Right forelimb (tissue), 1 donor: ENCODE measurements at places on chromosomes 7 and 10.
A peak's percentile ranks its signal among the peaks of the same experiment; 100 is the strongest.

GRCh38 chr10:72087392-72087968, 871 bp downstream of the SPOCK2 start:
- DNase-seq: no peak

GRCh38 chr7:2373124-2373556, 18.5 kb downstream of the EIF3B start:
- no peak for DNase-seq

GRCh38 chr7:70336536-70336935, 738.3 kb downstream of the AUTS2 start:
- no peak for DNase-seq

DNA sequence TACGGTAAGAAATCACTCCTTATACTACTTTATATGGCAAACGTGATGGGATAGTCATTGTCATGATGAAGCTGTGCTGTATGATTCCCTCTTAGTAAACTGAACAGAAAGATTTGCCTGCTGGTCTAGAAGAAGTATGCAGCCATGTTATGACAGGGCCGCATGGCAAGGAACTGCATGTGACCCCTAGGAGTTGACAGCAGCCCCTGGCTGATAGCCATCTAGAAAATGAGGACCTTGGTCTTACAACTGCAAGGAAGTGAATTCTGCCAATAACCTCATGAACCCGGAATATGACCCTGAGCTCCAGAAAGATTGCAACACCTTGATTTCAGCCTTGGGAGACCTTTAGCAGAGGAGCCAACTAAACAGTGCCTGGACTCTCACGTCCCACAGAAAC, 193.3 kb downstream of the SEMA3E start:
- DNase-seq: no peak

- no peak for DNase-seq
Observed at GRCh38 chr10:52027055-52027705, 286.9 kb upstream of the DKK1 start.

DNA sequence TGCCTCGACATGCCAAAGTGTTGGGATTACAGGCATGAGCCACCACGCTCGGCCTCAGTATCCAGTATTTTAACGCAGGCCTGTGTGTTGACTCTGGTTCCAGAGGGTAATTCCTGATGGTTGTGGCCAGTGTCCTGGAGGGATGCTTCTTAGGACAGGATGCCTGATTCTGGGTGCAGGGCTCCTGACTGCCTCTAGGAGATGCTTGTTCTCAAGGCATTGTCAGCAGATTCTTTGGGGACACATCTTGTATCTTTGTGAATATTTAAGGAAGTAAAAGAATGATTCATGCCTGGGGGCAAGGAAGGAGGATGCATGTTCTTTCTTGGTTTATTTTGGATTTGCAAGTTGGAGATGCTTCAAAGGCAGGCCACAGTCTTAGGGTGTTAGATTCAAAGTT, 2.2 kb downstream of the ZDHHC4 start:
- DNase-seq: no peak

- DNase-seq: peak; percentile 94
Observed at GRCh38 chr10:97713339-97713825, at the start of gene MARVELD1. MARVELD1 (plus strand) TSS chr10:97713730; CDS start chr10:97713877, 147 bp downstream.

DNA sequence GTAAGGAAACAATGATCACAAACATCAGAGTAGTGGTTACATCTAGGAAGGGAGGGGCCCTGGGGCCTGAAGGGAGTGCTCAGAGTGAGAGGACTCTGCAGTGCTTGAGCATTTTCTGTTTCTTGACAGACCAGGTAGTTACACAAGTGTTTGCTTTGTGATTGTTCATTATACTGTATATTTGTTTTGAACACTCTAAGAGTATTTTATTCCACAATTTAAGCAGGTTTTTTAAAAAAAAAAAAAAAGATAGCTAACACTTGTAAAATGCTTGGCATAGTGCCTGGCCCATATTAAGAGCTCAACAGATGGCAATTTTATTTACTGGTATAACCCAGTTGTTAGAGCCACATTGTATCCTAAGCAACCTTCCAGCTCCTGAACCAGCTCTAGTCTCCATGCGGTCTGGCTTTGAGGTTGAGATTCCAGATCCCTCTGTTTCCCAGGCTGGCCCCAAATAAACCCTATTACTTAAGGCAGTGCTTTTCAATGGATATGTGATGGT, 20.1 kb upstream of the ATXN7L1 start:
- DNase-seq: no peak

DNA sequence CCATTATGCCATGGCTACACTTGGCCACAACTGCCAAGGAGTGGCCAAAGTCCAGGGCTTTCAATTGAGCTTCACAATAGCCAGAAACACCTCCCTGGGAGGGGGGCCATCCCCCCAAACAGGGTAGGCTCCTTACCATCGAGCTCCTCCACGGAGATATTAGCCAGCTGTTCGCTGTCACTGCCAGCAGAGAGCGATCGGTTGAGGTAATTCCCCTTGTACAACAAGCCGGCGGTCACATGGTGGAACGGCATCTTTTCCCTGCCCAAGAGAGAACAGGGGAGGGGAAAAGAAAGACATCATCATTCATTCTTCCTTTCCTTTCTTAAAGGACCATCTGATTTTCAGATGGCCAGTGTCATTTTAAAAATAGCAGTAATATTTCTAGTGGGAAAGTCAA, 133.6 kb downstream of the CALN1 start:
- DNase-seq: no peak

DNA sequence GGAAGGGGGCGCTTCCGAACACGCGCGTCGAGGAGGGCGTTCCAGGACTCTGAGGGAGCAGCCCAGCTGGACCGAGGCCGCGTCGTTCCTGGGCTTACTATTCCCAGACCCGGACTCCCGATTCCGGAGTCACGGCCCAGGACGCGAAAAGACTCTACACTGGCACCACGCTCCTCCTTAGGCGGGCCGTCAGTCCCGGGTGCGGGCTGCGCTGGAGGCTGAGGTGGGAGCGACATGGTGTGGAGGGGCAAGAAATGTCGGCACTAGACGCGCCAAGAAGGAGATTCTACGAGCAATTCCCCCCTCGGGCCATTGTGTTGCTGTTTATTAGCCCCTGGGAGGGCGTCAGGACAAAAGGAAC, 584 bp upstream of the RUNDC3B start:
- DNase-seq: no peak

GRCh38 chr10:129222436-129222835, 244.6 kb upstream of the MGMT start:
- DNase-seq: no peak

- no peak for DNase-seq
Observed at GRCh38 chr7:105524840-105525239, 2.8 kb upstream of the PUS7 start.

DNA sequence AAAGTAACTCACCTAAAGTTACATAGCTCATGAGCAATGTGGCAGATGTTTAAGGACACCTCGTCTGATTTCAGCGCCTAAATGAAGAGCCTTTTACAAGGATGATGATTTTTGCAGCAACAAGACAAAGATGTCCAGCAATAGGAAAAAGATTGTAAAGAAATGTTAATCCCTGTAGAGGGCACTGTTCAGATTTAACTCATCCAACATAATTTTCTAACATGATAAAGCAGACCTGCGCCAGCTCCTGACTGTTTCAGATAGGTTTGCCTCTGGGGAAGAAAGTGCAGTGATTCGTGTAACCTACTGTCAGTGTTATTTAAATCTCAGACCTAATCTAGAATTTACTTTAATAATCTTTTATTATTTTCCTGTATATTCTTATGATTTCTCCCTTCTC, 595.2 kb downstream of the AUTS2 start:
- no peak for DNase-seq
